CD8-positive, alpha-beta memory T cell (primary cell): ENCODE measurements at places on chromosomes 3 and 15.

- no peak for DNase-seq
Measured at GRCh38 chr3:132445817-132446216, 28.5 kb downstream of the DNAJC13 start.

DNA sequence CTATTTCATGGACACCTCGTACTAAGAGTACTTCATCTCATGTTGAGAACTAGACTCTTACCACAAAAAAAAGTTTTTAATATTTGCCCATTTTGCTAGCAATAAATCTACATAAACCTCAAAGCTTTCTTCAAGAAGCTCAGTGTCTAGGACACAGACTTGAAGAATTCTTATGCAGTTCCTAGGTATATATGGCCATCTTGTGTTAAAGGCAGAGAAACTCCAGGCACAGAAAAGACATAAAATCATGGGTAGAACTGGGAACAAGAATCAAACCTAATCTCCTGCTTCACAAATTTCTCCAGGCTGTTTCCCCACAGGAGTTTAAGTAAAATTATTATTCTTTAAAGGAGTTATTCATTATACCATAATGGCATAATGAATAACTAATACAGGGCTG, 4.4 kb downstream of the MBD4 start:
- no peak for DNase-seq

DNA sequence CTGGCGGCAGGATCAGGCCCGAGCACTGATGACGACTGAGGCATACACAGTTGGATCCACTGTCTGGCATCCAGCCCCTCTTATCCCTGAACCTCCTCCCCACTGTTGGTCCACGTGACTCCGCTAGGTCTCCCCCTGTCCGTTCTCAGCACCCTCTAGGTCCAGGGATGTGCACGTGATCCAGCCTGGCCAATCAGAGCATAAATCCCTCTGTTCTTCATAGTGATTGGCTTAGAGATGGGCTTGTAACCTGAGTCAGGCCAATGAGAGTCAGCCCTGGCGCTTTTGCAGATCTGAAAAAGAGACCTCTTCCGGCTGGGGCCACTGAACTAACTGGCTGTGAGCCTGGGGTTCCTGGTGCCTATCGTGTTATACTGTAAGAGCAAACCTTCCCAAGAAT, 20.5 kb upstream of the IQSEC1 start:
- DNase-seq, result no peak

GRCh38 chr3:104746056-104746455, 620.7 kb upstream of the ALCAM start:
- no peak for DNase-seq

DNA sequence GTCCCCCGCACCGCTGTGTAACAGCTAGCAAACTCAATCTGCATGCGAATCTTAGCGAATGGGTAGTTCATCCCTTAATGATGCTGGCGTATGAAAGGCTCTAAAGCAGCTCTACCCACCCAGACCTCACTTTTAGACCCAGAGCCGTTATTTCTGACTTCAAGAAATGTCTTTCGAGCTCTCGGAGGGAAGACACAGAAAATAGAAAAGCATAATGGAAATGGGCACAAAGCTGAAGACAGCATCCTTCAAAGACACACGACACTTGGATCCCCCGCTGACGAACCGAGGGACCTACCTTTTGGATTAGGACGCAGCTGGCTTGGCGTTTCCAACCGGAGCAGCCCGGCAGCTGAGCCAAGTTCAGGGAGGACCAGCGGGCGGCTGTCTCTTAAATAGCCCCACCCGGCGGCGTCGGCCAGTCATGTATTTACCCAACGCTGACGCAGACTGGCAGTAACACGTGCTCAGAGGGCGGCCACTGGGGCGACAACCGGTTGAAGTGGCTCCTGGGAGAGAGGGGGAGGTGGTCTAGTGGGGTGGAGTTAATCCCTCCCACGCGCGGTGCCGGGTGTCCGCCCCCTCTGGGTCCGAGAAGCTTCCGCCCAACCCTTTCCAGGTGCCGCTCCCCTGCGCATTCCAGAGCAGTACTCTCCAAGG, 1.5 kb downstream of the CCK start:
- no peak for DNase-seq

DNA sequence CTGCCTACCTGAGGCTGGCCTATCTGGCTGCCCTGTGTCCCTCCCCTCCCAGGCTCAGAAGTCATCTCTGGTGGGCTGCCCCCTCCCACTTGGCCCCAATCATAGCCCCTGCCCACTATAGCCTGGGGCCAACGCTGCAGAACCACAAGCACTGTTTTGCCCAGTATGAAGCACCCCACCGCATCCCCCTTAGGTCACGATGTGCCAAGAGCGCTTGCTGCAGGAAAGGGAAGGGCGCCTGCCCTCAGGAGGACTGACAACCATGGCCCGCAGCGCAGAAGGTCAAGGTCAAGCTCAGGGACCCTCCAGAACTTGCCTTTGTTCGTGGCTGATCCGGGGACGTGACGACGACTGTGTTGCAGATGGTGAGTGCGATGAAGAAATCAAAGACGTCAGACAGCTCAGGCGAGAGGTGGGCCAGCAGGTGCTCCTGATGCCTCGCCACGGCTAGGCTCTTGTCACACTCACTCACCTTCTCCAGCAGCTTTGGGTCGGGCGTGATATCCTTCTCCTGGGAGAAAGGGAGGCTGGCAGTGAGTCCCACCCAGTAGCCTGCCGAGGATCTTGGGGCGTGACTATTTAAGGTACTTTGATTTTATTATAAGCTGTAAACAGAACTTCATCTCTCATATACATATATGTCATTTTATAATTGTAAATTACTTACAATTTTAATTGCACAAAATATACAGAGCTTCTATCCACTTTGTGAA, 146.6 kb downstream of the ATP10A start:
- DNase-seq, result no peak

DNA sequence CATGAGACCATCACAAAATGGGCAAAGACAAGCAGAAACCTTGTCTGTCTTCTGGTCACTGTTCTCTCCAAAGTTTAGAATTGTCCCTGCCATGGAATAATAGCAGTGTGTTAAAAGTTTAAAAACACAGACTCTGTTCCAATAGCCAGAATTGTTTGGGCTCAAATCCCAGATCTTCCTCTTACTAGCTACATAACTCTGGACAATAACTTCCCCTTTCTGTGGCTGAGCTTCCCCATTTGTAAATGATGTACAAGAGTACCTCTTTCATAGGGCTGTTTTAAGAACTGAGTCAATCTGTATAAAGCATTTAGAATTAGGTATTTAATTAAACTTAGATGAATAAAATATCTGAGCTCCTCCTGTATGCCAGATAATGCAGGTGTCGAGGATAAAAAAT, 623.0 kb downstream of the NTRK3 start:
- no peak for DNase-seq

GRCh38 chr15:19987389-19988048, 554.1 kb downstream of the GOLGA6L6 start:
- no peak for DNase-seq

- DNase-seq, result no peak
Measured at GRCh38 chr3:100665230-100665629, 44.1 kb upstream of the TFG start.

- no peak for DNase-seq
Measured at GRCh38 chr3:127064391-127065137, 81.6 kb downstream of the PLXNA1 start.

GRCh38 chr3:73259856-73260255, 198.4 kb downstream of the EBLN2 start:
- DNase-seq, result no peak

DNA sequence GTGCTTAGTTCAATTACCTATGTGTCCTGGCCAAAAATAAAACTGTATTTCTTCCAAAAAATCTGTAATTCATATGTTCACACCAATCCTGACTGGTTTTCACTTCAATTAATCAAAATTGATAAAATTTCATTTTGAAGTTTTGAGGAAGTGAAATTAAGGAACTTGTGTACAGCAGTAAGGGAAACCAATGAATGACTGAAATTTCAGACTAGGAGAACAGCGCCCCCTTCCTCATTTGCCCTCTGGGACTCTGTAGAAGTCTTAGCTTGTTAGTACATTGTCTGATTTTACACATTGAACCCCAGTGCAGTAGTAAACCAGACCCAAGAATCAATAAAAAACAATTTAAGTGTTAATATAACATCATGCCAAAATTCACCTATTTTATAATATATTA, 495.3 kb upstream of the AGTR1 start:
- no peak for DNase-seq

DNA sequence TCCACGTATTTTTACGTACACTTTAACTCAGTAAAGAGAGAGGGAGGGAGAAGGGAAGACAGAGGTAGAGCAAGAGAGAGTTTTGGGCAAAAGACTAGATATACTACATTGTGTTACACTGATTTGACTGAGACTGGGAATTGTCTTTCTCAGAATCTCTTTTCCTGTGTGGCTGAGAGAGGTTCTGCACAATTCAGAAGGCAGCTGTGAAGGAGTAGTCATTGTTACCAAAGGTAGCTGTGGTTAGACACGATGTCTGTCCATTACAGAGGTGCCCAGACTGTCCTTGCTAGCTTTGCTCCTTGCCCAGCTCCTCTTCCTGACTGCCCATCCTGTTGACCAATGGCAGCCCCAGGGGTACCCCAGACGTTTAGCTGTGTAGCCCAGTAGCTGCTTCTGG, 577.5 kb upstream of the CBLB start:
- no peak for DNase-seq

DNA sequence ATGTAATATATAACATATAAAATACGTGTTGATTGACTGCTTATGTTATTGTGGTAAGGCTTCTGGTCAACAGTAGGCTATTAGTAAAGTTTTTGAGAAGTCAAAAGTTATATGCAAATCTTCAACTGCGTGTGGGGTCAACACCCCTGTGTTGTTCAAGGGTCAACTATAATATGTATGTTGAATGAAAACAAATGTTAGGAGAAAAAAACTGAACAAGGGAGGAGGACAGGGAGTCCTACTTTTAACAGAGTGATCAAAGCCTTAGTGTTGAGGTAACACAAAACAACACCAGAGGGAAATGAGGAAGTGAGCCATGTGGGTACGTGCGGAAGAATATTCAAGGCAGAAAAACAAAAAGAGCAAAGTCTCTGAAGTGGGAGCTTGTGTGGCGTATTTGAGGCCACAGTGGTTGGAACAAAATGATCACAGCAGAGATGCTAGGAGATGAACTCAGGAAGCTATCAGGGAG, 62.5 kb downstream of the SFMBT1 start:
- DNase-seq, result peak; percentile 74

GRCh38 chr15:22735781-22736180, 50.7 kb upstream of the NIPA1 start:
- no peak for DNase-seq

DNA sequence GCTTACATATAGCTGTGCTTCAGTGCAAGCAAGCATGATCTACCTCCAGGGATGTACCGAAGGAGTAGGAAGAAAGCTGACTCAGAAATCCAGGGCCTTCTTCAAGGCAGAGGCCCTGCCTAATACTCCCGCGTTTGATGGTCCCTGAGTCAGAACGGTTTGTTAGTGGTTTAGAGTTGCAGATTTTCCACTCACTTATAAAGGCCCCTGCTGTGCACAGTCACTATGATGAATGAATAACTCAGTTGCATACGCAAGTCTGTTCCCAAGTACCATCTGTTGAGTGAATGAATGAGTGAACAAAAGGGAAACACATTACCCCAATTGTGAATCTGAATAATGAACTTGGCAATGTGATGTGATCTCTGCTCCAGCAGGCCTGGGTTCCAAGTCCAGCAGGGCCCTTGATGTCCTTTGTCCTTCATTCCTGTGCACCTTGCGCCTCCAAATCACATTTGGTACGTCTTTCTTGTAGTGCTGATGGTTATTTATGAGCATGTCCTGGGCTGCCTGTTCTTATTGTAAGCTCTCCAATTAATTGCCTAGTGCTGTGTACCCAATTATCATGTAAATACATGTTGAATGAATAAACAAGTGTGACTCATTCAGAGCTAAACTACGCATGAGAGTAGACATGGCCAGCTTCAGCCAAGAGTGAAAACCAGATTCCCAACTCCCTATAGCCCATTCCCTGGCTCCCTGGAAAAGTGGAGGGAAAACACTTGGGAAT, 85.3 kb upstream of the LIMD1 start:
- no peak for DNase-seq

- DNase-seq, result no peak
Measured at GRCh38 chr3:468172-468571, 271.6 kb downstream of the CHL1 start.

GRCh38 chr3:158465074-158465473, 105.9 kb upstream of the MLF1 start:
- no peak for DNase-seq

- DNase-seq, result no peak
Measured at GRCh38 chr15:80328496-80328895, 75.7 kb upstream of the ARNT2 start.

- DNase-seq, result no peak
Measured at GRCh38 chr3:36399933-36400332, 19.6 kb downstream of the STAC start.

- DNase-seq, result no peak
Measured at GRCh38 chr3:45507820-45508317, 86.7 kb upstream of the LIMD1 start.

GRCh38 chr3:161573136-161573535, 76.5 kb downstream of the OTOL1 start:
- DNase-seq, result no peak

GRCh38 chr15:51038162-51038973, 56.3 kb downstream of the TNFAIP8L3 start:
- no peak for DNase-seq
